Muscle of leg (tissue), 16 donors: ENCODE measurements at places on chromosomes 7 and 10.

GRCh38 chr7:41476460-41476803, 226.5 kb downstream of the INHBA start:
- DNase-seq = no peak

DNA sequence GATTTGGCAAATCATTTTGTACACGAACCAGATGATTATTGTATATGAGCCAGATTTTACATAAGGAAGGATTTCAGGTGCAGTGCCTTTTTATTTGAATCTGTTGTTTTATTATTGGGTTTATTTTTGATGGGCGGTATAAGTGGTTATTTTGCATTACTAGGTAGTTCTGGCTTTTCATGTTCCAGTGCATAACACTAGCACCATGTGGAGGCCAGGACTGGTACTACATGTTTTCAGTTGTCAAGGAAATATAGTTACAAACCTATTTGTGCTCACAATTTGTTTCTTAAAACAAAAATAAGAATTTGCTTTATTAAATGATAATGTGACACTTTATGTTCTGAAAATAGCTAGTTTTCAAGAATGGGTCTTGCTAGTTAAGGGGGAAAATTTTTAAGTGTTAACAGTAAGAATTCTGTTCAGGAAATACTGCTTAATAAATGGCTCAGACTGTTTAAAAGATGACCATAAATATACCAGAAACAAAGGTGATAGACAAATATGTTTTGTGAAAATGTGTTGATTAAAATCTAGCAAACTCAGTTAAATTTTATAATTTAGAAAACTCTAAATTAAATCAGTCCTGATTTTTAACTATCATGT, 7.1 kb upstream of the SEMA3E start:
- peak; percentile 42 for DNase-seq

DNA sequence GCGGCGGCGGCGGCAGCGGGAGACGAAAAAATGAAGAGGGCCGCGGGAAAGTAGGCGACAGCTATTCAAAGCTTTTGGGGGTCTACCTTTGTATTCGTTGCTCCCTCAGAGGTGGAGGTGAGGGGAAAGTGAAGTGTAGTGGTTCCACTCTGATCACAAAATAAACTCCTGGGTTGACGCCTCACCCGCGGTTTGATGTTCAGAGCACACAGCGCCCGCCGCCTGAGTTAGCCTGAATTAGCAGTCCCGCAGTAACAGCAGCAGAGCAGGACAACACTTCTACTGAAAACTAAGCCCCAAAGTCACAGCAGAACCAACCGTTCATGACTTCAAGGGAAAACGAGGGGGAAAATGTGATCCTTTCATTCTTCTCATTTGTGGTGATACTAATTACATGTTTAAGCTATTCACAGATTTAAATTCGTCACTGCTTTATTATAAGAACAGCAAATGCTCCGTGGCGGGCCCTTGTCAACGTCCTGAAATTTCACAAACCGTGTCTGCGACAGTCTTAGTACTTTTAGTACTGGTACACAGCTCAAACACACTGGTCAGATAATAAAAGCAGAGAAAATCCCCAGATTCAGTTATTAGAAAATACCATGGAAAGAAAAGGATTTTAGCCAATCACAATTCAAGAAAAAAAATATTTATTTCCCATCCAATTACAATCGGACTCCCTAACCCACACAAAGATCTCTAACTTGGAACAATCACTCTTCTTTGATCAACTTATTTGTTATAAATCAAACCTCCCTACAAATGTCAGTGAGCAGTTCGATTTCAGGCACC, 563 bp upstream of the JMJD1C start:
- peak; percentile 80 for DNase-seq

DNA sequence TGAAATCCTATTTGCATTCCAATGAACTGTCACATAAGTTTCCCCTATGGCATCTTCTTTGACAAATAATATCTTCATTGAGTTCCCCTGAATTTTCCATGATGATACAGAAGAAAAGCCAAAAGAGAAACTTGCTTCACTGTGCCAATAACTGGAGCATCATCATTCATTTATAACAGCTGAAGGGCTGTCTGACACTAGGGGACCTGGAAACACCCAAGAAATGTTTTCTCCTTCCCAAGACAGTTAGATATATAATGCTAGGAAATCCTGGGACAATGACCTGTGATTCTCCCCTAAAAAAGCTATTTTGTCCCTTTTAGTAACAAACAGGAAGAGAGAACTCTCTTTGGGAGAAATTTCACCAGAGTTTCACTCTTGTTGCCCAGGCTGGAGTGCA, 133.6 kb downstream of the SEMA3C start:
- DNase-seq = peak; percentile 40

DNA sequence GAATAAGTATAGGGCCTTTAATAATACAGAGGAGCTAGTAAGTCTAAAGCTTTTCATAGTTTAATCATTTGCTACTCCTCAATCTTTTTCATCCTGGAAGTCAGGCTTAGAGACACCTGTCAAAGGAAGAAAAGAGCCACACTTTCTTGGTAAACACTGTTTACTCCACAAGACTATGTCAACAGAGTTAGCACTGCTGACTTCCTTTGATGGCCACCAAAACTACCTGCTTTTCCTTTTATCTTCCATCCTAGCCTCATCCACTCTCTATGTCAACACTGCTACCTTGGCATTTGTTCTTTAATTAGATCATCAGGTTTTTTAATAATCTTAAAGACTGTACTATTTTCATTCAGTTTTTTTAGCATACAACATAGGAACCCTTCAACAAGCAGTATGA, 106.2 kb downstream of the ELAPOR2 start:
- DNase-seq = no peak

GRCh38 chr10:73905256-73906020, 5.5 kb upstream of the PLAU start:
- DNase-seq = peak; percentile 36

- DNase-seq = no peak
Measured at GRCh38 chr10:13414855-13415254, 66.8 kb upstream of the SEPHS1 start.
